Urothelium cell line (cell line): ENCODE measurements at places on chromosomes 6 and 20.
A peak's percentile ranks its signal among the peaks of the same experiment; 100 is the strongest.

GRCh38 chr20:40080041-40080652 is 608.9 kb downstream of the MAFB start:
- DNase-seq: no peak

- DNase-seq: no peak
Measured at GRCh38 chr6:6317386-6317785, 3.1 kb downstream of the F13A1 start.

DNA sequence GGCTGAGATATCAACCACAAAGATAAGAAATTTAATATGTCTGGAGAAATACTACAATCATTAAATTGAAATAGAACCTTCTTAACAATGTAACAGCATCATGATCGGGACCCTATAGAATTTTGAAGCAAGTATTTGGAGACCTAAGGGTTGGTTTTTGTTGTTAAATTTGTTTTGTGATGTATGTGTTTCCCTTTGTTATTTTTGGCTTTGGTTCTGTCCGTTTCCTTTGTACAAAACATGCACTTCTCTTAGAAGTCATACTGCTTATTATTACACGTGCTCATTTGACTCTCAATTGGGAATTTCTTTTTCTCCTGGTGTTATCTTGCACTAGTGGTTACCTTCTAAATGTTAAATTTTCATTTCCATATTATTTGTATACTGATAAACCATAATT is 4.0 kb upstream of the PLN start:
- DNase-seq: no peak

- peak; percentile 90 for DNase-seq
Measured at GRCh38 chr6:39887692-39888450, 46.4 kb downstream of the MOCS1 start.

DNA sequence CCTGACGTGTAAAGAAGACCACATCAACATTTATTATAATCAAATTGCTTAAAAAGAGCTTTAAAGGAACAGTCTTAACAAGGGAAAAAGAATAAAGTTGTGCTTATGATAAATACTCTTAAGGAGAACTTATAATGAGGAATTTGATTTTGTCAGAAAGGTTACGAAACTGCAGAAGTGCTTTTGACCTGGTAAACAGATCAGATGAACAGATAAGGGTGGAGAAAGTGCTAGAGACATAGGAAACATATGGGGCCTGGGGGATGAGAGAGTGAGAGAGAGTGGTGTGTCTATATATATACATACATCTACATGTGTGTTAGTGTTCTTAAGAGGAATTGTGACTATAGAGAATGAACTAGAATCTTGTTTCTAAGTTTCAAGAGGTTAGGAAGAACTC is 186.2 kb upstream of the GJE1 start:
- no peak for DNase-seq

DNA sequence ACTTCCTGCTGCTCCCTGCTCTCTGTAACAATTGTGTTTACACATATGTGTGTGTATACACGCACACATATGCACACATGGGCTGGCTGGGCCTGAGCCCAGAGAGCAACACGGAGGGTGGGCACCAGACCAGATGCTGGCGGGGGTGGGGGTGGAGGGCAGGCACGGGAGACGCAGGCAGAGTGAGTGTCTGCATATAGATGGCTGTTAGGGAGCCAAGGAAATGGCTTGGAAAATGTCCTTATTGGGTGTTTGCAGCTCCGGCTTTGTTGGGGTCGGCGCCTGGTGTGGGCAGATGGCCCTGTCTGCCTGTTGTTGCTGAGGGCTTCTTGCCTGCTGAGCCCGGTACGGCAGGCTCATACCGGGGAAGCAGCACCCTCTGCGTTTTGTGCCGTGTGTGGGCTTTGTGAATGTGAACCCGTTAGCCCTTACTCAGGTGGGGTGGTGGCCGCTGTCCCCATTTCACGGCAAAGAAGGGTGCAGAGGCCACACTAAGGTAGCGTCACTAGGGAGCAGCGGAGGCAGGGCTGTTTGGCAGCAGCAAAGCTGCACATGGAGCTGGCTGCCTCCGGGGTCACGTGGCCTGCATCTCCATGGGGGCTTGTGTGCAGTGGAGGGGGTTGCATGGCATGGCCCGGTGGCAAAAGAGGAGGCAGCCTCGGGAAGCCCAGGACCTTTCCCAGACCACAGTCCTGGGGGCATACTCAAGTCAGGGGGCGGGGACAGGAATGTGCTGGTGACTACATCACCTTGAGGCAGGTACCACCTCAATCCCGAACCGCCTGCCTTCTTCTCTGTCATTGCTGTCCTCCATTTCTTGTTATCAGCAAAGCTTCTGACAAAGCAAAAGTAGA is 47.4 kb upstream of the SRF start:
- DNase-seq: no peak

GRCh38 chr20:16209357-16209756 is 363.9 kb downstream of the KIF16B start:
- no peak for DNase-seq

DNA sequence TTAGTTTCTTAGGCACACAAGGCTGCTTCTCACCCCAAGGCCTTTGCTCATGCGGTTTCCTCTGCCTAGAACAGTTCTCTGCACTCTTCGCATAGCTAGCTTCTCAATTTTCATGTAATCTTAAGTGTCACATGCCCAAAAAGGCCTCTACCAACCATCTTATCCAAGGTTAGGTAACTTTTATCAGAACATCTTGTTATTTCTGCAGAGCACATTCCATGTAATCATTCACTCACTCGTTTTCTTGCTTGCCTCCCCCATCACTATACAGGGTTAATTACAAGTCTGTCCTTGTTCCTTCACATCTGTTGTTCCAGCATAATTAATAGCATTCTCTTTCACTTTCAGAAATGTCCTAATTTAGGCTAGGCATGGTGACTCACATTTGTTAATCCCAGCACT is 53.8 kb downstream of the NCOA6 start:
- no peak for DNase-seq

DNA sequence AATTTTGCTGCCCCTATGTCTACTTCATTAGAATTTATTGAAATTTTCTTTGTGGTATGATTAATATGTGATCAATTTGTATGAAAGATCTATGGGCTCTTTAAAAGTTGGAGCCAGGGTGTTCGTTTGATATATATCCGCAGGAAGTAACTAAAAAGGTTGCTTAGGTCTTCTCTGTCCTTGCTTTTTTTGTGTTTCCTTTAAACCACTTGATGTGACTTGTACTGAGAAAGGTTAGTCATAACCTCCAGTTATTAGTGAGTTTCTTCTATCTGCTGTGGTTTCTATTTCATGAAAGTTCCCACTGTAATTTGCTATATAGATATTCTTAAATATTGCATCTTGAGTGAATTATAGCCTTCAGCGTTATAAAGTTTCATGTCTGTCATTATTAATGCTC is 585.3 kb upstream of the ARID1B start:
- no peak for DNase-seq

DNA sequence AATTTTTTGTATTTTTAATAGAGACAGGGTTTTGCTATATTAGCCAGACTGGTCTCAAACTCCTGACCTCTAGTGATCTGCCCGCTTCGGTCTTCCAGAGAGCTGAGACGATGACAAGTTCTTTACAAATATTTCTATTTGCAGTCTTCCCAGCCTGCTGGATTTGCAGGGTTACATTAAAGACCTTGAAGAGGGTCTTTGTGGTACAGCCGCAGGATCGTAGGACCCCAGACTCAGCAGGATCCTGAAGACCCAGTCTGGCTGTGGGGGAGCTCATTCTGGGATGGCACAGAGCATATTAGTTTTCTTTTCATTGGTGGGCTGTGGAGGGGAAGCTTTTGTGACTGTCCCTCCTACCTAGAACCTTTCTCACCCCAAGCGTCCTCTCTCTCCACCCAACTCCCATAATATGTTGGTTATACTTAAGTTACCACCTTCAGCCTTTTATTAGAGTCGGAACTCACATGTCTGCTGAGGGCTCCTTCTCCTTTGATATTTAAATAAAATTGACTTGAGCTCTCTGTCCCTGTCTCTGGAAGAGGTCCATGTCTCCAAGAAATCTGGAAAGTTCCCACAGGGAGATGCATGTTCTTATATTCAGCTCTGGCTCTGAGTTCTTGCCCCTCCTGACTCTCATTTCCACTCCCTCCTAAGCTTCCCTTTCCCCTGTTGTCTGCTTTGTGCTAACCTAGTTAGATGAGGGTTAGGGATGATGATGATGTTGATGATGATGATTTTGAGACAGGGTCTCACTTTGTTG is 72.0 kb downstream of the TIAM2 start:
- DNase-seq: no peak

- DNase-seq: no peak
Measured at GRCh38 chr20:25059866-25060465, 2.0 kb upstream of the ACSS1 start.

DNA sequence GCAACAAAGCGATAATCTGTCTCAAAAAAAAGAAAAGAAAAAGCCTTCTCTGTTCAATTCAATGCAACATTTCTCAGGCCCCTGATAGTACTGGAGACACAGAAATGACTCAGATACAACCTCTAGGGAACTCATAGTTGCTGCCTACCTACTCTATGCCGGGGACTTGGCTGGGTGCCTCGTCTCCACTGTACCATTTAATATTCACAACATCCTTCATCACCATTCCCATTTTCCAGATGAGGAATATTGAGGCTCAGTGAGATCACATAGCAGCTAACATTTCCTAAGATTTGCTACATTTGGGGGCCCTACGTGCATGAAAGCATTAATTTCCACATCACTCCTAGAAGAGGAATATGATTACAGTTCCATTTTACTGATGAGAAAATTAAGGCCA is 7.5 kb downstream of the NOL4L start:
- no peak for DNase-seq

DNA sequence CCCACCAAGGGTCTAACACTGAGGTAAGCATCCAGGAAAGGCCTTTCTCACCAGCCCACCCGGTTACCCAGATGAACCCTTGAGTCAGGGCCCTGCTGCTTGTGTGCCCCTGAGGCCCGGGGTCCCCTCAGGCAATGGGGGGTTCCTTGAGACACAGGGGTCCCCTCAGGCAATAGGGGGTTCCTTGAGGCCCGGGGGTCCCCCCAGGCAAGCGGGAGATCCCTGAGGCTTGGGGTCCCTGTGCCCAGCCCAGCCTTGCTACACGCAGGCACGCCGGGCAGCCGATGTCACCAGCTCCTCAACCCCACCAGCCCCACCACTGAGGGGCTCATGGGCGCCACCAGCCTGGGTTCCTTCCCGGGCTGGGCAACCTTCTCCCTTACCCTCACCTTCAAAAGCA is 247.2 kb downstream of the TTLL2 start:
- no peak for DNase-seq

GRCh38 chr6:39040080-39040673 is 8.4 kb upstream of the GLP1R start:
- no peak for DNase-seq

DNA sequence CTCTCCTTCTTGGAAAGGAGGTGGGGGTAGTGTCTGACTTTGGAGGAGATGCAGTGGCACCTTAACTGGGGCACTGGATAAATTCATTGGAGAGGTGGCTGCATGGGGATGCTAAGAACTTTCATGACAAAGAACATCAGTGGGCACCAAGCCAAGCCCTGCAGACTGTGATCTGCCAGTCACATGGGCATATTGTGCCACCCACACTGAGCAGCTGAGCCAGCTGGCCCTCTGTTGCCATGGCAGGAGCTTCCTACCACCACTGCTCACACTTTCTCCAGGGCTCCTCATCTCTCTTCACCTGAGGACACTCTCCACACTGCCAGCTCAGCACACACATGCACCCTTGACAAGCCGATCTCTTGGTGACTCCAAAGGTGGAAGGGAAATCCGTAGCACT is 715.6 kb downstream of the QKI start:
- no peak for DNase-seq

- DNase-seq: peak; percentile 74
Measured at GRCh38 chr20:19212821-19213502, 520 bp downstream of the SLC24A3 start.

DNA sequence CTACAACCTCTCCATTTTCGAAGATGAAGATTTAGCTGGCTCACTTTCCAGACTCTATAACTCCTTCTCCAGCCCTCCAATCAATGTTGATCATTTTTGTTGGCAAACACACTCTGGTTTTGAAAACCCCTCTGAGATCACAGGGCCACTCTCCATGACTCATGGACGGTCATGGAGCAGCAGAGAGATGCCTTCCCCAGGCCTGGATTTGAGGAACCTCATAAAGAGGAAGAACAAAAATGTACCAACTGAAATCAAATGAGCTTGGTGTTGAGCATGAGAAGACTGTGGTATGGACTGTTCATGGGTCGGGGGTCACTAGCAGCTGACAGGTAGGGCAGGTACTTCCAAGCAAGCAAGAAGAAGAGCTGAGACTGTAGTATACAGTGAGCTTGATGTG is 112.8 kb upstream of the INSM1 start:
- DNase-seq: no peak

DNA sequence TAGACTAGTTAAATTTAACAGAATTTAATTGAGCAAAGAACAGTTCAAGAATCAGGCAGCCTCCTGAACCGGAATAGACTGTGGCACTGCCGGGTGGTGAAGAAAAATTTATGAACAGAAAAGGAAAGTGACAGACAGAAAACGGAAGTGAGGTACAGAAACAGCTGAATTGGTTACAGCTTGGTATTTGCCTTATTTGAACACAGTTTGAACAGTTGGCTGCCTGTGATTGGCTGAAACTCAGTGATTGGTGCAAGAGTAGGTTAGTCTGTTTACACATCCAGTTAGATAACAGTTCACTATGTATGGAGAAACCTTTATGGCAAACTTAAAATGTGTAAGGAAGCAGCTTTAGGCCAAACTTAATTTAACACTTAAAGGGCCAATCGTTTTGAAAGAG is 116.0 kb upstream of the CITED2 start:
- no peak for DNase-seq

DNA sequence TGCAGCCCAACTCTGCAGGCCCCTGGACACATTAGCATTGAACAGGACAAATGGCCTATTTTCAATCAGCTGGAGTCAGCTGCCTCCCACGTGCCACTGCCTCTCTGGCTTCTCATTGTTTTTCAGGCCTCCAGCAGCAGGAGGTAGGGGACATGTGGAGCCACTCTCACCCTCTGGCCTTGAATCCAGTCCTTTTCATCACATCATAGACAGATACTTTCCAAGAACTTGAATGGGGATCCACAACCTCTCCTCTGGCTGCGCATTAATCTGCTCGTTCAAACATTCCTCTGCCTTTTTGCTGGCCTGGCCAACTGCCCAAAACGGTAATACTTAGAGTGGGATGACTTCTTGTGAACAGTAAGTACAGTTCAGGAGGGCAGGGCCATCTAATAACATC is 592.3 kb downstream of the PKHD1 start:
- no peak for DNase-seq
